Dermis microvascular lymphatic vessel endothelial cell (primary cell): ENCODE measurements at places on chromosomes 6 and 20. TPM values are rescaled to one million over a fixed set of nuclear protein-coding genes. Genes with fewer than 3 reads are reported as not detected.

GRCh38 chr6:6699741-6700367 lies 111.3 kb downstream of the LY86 start:
- peak; percentile 87 for DNase-seq

DNA sequence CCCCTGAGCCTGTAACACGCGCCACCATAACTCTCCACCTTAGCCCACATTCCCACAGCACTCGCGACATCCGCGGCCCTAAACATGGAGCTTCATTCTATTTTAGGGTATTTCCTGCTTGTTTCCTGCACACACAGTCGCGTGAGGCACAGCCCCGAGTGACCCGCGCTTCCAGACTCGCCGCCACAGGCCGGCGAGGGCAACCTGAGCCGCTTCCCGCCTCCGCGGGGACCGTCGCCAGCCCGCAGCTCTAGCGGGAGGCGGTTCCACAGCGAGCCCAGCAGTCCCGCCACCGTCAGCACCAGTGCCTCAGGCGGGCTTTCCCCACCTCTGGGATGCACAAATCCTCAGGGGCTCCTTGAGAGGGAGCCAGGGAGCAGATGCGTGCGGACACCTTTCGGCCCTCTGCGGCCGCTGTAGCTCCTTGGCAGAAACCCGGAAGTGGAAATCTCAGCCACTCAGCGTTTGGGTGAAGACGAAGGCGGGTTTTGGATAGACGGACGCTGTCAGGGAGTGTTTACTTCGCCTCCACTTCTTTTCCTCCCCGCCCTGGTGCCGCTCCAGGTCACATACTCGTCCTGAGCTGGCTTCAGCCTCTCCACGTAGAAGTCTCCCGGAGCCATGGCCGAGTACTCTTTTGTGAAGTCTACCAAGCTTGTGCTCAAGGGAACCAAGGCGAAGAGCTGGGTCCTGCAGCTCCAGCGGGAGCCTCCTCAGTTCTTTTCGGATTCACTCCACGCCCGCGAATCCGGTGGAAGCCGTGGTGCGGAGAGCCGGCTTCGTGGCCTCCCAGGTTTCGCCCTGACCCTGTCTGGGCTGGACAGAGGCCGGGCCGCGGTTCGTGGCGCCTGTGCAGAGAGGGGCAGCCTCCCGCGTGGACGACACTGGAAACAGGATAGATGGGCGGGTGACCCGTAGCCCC lies 2177.4 kb upstream of the DEFB115 start:
- no peak for DNase-seq

GRCh38 chr6:40436685-40437604 lies 150.2 kb downstream of the LRFN2 start:
- DNase-seq: no peak

GRCh38 chr20:45343532-45344167 lies 4.6 kb downstream of the SDC4 start:
- no peak for DNase-seq

GRCh38 chr6:63963769-63964315 lies 328.2 kb downstream of the PHF3 start:
- DNase-seq: no peak

- no peak for DNase-seq
Measured at GRCh38 chr20:11921321-11921720, 3.6 kb downstream of the BTBD3 start.

- no peak for DNase-seq
Measured at GRCh38 chr6:118768904-118769325, 117.5 kb upstream of the CEP85L start.

GRCh38 chr6:149231778-149232177 lies 85.7 kb upstream of the TAB2 start:
- no peak for DNase-seq

GRCh38 chr6:17269840-17270239 lies 11.3 kb upstream of the RBM24 start:
- no peak for DNase-seq

- DNase-seq: no peak
Measured at GRCh38 chr6:79193971-79194370, 40.5 kb downstream of the HMGN3 start.

GRCh38 chr6:38603966-38604365 lies 35.8 kb downstream of the BTBD9 start:
- DNase-seq: no peak

- no peak for DNase-seq
Measured at GRCh38 chr6:26360451-26361416, 4.3 kb upstream of the BTN3A2 start.

DNA sequence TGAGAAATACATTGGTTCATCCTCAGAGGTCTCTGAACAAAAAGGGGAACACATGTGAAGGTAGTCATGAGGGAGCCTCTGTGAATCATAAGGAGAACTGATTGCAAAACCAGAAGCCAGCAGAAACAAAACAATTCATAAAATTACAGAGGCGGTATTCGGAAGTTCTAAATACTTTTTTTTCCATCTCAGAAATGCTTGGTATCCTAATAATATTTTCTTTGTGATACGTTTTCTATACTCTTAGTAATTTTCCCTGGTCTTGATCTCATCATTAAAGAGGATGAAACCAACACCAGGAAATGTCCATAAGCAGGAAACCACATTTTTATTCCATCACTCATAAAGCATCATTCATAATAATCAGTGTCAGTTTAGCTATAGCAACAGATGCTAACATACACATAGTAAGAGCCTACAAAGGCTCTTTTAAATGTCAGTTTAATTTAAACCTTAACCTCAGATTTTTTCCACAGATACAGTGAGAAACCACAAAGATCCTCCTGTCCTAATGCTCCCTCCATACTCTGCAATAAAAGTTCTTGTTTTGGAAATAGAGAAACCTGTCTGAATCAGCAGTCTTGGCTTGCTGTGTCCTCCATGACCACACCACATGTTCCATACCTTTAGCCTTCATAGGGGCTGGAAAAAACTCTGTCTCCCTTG lies 29.2 kb downstream of the SGK1 start:
- DNase-seq: peak; percentile 83

DNA sequence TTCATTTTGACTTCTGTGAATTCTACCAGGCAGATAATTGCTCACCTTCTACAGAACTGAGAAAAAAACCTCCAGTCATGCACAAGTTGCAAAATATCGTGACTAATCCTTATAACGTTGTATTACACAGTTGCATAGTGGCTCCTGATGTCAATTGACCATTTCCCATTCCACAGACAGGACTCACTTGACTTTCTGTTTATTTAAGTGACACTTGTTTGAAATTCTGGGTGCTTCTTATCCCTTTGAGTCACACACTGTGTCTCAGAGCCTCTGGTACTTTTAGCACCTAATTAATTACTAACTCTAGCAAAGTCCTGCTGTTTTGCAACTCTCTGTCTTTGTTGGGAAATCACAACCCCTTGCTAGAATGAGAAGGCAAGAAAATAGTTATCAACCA lies 16.2 kb upstream of the RSPO3 start:
- no peak for DNase-seq

Gene SLC22A16
- total RNA-seq: not detected in 2 replicates

Gene OR2H1
- under 0.01 TPM in 1 of 2 replicates, not detected in the other for total RNA-seq

Gene ADGRB3
- not detected in 2 replicates for total RNA-seq

Gene OR2J3
- total RNA-seq: not detected in 2 replicates

Gene PGM3
- 57.6 and 77.8 TPM in 2 replicates for total RNA-seq

Gene C6orf58
- 0.13 and 0.26 TPM in 2 replicates for total RNA-seq

Gene HLA-DRB5
- 0.13 and 0.26 TPM in 2 replicates for total RNA-seq

Gene DLL1
- total RNA-seq: 2.6 and 6.4 TPM in 2 replicates

Gene FAM209A
- total RNA-seq: 0.13 TPM in 2 replicates

Gene GNAS-AS1
- total RNA-seq: under 0.01 TPM in 2 replicates
